ENCODE measurements at places on chromosomes 5 and 9.

- no peak for DNase-seq
Measured at GRCh38 chr9:1877951-1878350, 137.2 kb upstream of the SMARCA2 start.

GRCh38 chr5:176902911-176903664 lies 3.9 kb upstream of the HK3 start:
- DNase-seq = no peak

DNA sequence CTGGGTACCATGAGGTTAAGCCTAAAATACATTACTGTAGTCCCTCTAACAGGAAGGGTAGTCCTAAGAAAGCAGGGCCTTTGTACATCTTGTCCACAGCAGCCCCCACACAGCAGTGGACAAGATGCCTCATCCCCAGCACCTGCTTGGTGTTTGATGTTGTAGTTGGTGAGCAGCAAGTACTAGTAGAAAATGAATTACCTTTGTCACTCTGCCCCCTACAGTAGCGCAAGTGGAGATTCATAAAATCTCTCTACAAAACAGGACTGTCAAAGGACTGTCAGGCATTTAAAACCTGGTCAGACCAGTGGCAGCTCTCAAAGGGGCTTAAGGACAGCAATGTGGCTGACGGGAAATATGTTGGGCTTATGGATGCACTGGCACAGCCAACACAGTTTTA lies 122.5 kb downstream of the TMEM174 start:
- DNase-seq = no peak

GRCh38 chr5:75672616-75673015 lies 44.6 kb downstream of the POC5 start:
- no peak for DNase-seq

GRCh38 chr9:78278177-78278777 lies 18.6 kb upstream of the PSAT1 start:
- no peak for DNase-seq

- DNase-seq = no peak
Measured at GRCh38 chr9:129627556-129628440, 1.8 kb downstream of the NTMT1 start.

- no peak for DNase-seq
Measured at GRCh38 chr5:137611011-137611580, 112.0 kb upstream of the SPOCK1 start.

GRCh38 chr9:20848490-20848889 lies 164.4 kb downstream of the FOCAD start:
- no peak for DNase-seq

- DNase-seq = no peak
Measured at GRCh38 chr5:142141463-142141862, 32.9 kb downstream of the NDFIP1 start.

- DNase-seq = no peak
Measured at GRCh38 chr9:133112663-133113026, 8.4 kb downstream of the RALGDS start.

GRCh38 chr5:132055808-132056609 lies 4.4 kb upstream of the IL3 start:
- peak; percentile 9 for DNase-seq

DNA sequence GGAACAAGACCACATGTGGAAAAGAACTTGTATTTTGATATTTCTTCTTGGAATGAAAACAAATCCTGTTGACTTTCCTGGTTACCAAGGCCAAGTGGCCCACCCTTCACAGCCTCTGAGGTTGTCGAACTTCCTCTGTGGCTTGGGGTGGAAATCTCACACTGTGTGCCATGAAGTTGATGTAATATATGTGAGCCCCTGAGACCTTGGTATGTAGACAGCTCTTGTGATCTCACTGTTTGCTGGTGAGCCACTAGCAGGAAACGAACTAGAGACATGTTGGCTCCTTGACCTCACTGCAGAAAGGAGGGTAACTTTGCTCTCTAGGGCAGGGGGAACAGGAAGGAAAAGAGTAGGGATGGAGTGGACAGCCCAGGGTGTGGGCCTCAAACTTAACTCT lies 159.4 kb downstream of the ARHGAP26 start:
- no peak for DNase-seq

DNA sequence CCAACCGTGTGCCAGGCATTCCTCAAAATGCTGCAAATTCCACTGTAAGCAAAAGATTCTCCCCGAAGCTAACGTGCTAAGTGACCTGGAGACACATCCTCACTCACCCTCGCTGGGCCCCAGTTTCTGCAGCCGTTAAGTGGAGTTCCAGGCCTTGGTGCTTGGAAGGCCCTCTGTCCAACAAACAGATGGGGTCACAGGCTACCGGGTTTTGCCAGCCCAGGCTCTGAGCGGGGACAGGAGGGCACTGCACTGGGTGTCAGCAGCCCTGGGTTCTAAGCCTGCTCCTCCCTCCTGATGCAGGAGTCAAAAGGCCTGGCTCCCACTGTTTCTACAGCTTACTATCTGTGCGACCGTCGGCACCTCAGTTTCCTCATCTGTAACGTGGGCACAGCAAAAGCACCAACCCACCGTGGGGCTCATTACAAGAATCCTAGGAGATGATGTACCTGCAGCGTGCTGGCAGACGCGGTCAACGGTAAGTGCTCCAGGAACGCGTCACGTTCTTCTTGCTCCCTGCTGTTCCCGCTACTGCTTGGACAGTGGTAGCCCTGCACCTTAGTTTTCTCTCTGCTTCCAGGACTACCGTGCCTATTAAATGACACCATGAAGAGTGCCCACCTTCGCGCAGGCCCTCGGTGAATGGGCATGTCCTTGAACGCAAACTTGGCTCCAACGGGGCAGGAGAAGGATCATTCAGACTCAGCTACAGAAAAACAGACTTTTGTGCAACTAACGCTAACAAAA lies 84.8 kb downstream of the ADAMTS2 start:
- peak; percentile 13 for DNase-seq

- no peak for DNase-seq
Measured at GRCh38 chr5:7329141-7329540, 66.8 kb upstream of the ADCY2 start.

DNA sequence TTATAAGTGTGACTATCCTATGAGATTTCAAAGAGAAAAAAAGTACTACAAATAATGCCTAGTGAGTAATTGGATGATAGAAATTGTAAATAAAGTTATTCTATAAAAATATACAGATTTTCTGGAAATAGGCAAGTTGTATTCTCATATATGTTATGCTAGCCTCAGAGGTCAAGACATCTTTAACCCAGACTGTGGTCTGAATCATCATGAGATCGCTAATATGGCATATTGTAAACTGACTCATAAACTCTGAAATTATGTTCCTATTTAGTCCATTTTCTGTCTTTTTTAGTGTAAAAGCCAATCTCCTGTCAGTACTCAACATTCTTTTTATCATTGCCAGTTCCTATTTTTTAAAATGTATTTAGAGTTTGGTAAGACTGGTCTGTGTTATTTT lies 14.2 kb downstream of the LOX start:
- no peak for DNase-seq

DNA sequence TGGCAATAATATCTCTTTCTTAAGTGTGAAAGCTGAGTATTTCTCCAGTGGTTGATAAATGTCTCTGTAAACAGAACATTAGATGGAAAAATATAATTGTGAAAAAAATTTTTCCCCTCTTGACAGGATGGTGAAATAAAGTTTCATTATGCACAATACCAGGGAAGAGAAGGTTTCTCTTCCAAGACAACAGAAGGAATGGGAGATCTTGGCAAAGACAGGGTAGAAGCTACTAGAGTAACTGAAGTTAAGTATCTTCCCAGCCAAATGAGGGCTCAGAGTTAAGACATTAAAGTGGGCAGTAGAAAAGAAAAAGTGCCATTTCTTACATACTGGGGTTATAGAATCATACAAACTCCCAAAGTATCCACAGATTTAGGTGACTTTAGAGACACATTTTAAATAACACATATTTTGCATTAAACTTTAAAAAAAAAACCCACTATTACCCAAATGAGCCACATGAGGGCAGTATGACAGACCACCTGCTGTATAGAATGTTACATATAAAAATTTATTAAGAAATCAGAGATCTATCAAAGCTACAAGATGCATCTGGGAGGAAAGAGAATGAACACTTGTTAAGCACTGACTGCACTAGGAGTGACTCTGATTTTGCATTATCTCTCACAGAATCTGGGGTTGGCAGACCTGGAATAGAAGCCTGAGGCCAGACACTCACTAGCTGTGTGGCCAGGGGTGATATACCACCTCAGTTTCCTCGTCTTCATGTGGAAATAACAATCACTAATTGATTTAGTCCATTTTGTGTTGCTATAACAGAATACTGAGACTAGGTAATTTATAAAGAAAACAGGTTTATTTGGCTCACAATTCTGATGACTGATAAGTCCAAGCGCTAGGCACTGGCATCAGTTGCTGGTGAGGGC lies 98.5 kb downstream of the ARSB start:
- no peak for DNase-seq

DNA sequence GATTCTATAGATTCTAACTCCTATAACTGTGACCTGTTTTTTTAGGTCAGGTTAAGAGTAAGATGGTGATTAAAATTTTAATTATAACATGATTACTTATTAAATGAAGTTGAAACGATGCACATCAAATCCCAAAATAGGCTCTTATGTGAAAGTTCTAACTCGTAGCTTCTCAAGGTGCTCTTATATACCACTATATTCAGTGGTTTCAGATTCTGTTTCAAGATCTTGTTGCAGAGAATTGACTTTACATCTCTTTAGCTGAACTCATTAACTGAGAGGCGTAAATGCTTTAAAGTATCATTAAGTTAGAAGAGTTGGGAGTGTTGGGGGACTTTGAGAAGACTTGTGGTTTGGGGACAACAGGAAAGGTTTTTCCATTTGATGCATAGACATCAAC lies 1399.8 kb downstream of the PTPRD start:
- no peak for DNase-seq

- no peak for DNase-seq
Measured at GRCh38 chr9:126564128-126564527, 49.6 kb upstream of the LMX1B start.

DNA sequence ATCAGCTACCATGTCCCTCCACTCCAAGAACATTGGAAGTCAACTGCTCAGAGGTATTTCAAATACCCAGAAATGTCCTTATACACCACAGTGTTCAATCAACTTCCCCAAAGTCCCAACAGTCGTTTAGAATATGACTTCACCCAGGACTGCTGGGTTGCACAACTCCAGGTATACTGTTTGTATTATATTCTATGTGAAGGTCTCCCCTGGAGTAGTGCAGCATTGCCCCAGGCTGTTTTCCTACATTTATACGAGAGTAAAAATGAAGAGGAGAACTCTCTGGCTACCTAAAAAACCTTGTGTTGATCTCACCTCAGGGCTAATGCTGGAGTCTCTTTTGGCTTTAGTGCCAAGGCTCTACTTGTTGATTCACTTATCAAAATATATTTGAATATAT lies 183.6 kb upstream of the MAP3K1 start:
- no peak for DNase-seq

- no peak for DNase-seq
Measured at GRCh38 chr9:97604901-97605645, 28.1 kb downstream of the TSTD2 start.

DNA sequence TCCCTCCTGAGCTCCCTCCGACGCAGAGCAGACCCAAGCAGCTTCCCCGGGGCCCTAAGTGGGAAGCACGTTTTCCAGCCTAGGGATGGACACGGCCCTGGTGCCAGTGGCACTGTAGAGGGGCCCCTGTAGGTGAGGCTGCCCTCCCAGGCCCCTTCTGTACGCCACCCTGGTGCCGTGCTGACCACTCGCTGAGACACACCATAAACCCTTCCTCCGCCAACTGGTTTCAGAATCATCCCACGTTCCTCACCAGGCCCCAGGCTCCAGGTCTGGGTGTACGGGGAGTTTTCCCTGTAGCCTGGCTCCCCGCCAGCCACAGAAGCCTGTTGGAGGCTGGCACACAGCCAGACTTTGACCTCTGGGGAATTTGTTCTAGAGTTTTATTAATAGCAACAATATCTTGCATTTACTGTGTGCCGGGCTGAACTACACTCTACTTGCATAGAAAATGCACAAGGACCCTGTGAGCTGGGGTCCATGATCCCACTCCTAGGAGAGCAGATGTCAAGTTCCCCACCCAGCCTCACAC lies 18.2 kb upstream of the WDR38 start:
- peak; percentile 86 for DNase-seq

DNA sequence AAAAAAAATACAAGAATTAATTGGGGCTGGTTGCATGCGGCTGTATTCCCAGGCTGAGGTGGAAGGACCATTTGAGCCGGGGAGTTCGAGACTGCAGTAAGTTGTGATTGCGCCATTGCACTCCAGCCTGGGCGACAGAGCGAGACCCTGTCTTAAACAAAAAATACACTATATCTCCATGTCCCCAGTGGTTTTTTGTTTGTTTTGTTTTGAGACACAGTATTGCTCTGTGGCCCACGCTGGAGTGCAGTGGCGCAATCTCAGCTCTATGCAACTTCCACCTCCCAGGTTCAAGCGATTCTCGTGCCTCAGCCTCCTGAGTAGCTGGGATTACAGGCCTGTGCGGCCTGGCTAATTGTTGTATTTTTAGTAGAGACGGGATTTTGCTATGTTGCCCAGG lies 1.2 kb downstream of the COQ4 start:
- DNase-seq = no peak

Data from testis (tissue), 5 donors.